Urothelium cell line (cell line): ENCODE measurements at places on chromosomes 2 and 18.

GRCh38 chr18:35592298-35592697, 10.8 kb downstream of the GALNT1 start:
- DNase-seq = no peak

DNA sequence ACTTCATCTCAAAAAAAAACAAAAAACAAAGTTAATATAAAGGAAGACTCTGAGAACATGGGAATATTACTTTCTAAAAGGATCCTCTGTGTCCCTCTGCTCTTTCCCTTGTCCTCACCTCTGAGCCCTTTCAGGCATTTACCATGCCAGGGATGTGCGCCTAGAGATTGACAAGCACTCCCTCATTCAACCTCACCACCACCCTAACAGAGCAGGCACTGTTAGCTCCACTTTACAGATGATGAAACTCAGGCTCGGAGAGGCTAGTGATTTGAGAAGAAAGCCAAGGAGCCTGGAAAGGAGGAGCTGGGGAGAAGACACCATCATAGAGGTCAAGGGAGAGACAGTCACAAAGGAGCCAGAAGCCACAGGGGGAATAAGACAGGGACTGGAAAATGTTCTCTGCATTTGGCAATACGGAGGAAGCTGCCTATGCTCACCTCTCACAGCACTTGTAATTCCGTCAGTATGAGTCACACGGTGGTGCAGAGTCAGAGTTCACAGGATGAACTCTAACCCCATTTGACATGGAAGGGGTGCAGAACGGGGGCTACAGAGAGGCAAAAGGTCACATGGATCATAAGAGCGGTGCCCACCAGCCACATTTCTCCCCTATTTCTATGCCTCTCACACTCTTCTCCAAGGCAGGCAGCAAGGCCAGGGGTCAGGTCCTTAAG, 101.8 kb upstream of the NFU1 start:
- DNase-seq = peak; percentile 37

- no peak for DNase-seq
Measured at GRCh38 chr2:177053716-177054115, 158.9 kb upstream of the HNRNPA3 start.

- DNase-seq = peak; percentile 67
Measured at GRCh38 chr2:20135631-20136050, 84.2 kb upstream of the LAPTM4A start.

DNA sequence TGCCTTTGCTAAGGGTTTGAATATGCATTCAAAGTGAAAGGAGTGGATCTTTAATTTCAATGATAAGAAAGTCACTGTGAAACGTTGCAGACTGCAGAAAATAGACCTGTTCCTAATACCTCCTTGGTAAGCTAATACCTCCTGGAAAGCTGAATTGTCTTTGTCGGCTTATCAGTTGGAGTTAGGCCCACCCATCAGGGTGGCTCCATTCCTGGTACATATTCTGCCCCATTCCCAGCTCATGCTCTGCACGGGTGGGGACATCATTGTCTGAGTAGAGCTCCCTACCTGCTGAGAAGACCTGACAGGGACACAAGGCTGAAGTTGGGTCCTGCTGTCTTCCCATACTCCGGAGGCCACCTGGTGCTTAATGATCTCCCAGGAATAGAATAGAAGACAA, 203.3 kb downstream of the EN1 start:
- no peak for DNase-seq

DNA sequence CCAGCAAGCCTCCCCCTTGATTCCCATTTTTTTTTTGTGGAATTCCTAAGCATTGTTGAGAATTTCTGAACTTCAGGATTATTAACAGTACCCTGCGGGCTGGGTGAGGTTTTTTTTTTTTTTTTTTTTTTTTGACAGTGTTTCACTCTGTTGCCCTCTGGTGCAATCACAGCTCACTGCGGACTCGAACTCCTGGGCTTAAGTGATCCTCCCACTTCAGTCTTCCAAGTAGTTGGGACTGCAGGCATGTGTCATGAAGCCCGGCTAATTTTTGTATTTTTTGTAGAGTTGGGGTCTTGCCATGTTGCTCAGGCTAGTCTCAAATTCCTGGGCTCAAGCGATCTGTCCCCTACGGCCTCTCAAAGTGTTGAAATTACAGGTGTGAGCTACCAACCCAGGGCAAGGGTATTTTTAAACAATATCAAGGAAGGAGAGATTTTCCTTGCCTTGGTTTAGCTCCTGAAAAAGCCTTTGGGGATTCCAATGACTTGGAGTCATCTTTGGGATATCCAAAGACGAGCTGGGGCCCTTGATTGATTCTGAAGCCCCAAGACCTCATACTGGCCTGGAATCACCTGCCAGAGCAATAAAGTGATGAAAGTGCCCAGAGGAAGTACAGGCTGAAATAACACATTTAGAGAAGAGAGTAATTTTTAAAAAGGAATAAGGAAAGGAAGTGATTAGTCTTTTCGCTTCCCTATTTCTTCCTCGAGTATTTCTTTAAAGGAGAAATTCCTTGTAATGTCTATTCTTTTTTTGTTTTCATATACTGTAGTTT, 240.2 kb downstream of the TGIF1 start:
- DNase-seq = no peak

DNA sequence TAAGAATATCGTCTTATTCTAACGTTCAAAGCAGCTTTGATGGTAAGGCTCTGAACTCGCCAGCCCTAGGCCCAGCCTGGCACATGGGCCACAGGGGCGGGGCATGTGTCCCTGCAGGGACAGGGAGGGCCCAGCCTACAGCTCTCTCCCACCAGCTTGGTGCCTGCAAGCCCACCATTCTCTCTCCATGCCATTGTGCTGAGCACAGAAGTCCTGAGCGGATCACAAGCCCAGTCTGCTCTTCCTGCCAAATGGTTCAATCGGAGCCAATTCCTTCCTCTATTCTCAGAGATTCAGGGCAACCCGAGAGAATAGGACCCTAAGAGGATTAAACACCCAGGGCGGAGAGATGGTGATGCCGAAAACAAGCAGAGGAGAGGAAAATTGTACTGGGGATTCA, 50.3 kb upstream of the APCDD1 start:
- DNase-seq = no peak

DNA sequence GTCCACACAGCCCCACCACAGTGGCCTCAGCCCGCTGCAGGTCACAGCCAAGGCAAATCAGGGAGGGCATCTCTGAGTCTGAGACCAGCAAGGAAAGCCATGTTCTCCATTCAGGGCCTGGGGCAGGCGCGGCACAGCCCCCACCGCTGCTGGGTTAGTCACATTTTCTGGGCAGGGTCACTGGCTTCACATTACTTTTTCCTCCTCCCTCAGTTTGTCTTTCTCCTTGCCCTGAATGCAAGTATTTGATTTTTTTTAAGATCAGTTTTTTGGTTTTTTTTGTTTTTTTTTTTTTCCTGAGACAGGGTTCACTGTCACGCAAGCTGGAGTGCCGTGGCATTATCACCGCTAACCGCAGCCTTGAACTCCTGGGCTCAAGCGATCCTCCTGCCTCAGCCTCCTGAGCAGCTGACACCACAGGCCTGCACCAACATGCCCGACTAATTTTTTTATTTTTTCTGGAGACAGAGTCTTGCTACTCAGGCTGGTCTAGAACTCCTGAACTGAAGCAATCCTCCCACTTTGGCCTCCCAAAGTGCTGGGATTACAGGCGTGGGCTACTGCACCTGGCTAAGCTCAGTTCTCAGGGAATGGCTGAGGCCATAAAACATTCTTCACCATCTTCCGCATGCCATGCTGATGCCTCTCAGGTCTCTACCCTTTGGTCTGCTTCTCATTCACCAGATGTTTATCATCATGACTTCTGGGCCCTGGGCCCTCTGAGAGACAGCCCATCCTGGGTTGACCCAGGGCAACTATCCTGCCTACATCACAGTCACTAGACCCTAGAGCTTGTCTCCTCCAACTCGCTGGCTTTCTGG, 628 bp upstream of the CAPG start:
- DNase-seq = peak; percentile 35

DNA sequence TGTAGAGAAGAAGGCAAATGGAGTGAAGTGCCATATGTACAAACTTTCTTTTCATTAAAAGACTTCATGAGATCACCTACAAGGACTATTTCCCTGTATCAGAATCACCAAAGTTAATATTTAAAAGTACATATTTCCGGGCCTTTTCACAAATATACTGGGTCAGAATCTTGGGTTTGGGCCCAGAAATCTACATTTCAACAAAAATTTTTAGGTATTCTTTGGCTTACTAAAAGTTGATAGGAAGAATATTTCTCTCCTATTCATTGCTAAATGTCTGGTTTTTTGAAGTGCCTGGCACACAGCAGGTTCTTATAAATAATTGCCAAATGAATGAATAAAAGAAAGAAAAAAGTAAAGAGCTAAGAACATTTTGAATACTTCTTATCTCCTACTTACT, 843.8 kb upstream of the ACVR2A start:
- no peak for DNase-seq

DNA sequence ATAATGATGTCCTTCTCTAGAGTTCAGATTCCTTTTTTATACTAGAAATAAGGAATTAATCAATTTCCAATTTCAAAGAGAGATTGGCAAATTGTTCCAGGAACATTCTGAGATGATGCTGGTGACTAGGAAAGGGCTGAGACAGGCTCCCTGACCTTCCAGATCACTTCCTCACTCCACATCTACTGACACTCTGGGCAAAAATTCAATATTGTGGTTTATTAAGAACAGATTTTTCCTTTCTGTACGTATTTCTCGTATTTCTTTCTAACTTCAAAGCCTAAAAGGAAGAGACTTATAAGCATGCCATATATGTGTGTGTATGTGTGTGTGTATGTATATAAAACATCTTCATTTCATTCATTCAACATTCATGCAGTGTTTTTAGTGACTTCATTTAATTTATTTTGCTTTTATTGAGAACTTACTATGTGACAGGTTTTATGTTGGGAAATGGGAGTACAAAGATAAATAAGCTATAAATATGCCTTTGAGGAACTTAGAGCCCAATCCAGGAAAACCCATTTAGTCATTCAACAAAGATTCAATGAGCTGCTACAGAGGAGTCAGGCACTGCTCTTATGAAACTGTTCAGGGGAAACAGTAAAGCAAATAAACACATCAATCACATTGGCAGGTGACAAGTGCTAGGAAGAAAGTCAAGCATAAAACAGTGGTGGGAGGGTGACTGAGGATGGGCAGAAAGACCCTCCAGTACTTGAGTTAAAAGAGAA, 137.9 kb downstream of the RDH14 start:
- no peak for DNase-seq

GRCh38 chr2:43461453-43462073, 134.3 kb downstream of the THADA start:
- DNase-seq = no peak

- no peak for DNase-seq
Measured at GRCh38 chr2:234752966-234753365, 198.9 kb upstream of the SH3BP4 start.

- peak; percentile 45 for DNase-seq
Measured at GRCh38 chr2:174939046-174939445, 66.1 kb downstream of the CHN1 start.

DNA sequence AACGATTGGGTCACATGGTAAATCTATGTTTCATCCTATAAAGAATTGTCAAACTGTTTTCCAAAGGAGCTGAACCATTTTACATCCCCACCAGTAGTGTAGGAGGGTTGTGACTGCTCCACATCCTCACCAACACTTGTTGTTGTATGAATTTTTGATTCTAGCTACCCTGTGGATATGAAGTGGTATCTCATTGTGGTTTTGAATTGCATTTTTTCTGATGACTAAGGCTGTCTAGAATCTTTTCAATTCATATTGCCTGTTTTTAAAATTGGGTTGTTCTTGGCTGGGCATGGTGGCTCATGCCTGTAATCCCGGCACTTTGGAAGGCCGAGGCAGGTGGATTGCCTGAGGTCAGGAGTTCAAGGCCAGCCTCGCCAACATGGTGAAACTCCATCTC, 44.5 kb downstream of the TXNL1 start:
- peak; percentile 9 for DNase-seq

- DNase-seq = no peak
Measured at GRCh38 chr2:170405326-170405725, 227.4 kb downstream of the MYO3B start.

GRCh38 chr18:36578871-36579710, 249.7 kb downstream of the TPGS2 start:
- DNase-seq = no peak

DNA sequence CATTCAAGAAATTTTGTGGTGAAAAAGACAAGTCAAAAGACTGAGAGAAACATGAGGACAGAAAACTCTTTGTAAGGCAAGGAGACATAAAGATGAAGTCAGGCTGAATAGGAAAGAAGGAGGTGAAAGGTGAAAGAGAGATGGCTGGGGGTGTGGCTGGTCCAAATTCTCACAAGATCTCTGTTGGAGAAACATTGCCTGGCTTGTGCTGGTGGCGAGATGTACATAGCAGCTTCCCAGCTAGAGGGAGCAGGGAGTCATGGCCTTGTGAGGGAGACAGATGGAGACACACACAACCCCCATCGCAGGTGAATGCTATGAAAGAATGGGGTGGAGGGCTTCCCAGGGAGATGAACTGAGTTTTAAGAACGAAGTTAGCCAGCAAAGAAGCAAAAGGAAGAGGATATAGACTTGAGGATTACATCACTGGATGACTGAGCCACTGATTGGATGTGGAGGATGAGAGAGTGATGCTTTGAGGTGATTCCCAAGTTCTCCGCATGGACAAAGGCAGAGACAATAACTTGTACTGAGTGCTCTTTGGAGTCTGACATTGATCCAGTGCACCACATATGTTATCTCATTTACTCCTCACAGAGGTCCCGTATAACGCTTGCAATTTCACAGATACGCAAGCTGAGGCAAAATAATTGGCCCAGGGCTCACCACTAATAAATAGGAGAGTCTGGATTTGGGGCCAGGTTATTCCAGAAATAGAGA, 3.7 kb upstream of the EMX1 start:
- DNase-seq = no peak

- no peak for DNase-seq
Measured at GRCh38 chr2:197181491-197181890, 129.1 kb downstream of the ANKRD44 start.

- no peak for DNase-seq
Measured at GRCh38 chr2:169709981-169710380, 15.7 kb downstream of the PHOSPHO2 start.

DNA sequence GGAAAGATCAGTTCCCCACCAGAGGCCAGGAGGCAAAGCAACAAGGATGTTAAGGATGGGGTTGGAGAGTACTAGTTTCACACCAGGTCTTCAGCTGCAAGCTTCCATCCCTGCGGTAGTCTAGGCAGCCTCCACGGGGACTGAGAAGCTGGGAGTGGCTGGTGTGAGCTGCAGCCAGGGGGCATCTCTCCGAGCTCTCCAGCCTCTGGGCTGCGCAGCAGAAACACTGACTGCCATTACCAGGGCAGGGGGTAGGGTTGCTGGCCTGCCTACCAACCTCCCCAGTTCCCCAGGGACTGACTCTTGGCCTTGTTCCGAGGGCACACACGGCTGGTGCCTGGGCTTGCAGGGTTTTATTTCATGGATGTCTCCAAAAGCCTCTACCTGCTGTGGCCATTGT, 15.9 kb downstream of the GATA6 start:
- no peak for DNase-seq

- no peak for DNase-seq
Measured at GRCh38 chr2:136230464-136230863, 112.5 kb upstream of the CXCR4 start.

DNA sequence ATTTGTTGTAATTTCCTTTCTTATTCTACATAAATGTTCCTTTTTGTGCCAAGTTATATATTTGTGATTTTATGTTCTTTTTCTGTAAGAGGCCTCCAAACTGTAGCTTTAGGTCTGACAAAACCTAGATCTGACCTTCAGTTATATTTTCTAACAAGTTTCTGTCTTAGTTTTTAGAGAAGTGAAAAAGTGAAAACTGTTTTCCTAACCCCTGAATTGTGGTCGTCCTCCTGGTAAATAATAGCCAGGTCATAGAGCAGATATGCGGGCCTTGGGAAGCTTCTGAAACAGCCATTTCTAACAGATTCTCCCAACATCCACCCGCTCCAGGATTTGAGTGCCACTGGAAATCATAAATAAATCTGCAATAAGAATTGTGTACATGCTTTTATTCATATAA, 398.4 kb upstream of the CWC22 start:
- DNase-seq = no peak
